ENCODE measurements at places on chromosomes 4 and X.
A peak's percentile ranks its signal among the peaks of the same experiment; 100 is the strongest.

GRCh38 chr4:22385611-22386011, 130.3 kb downstream of the ADGRA3 start:
- DNase-seq: no peak

- no peak for DNase-seq
Measured at GRCh38 chr4:8851321-8852117, 20.1 kb downstream of the HMX1 start.

GRCh38 chrX:153708415-153708814, 15.8 kb downstream of the BCAP31 start:
- DNase-seq: peak; percentile 90

DNA sequence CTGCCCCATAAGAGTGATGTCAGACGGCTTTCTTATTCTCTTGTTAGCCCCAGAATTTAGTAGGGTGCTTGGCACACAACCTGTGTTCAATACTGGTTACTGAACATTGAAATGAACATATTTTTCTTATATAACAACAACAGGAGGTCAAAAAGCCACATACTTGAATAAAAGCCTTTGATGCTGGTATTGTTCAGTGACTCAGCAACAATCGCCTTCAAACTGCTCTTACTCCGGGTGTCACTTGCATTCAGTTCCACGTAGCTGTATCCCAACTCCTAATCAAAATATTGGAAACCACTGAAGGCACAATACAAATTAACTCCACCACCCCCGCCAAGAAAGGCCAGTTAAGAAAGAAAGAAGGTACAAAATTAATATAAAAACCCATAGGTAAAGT, 61.5 kb downstream of the RFC1 start:
- no peak for DNase-seq

Data from pancreas (tissue), 10 donors.